GM18507 (cell line): ENCODE measurements at places on chromosomes 1 and 21.

DNA sequence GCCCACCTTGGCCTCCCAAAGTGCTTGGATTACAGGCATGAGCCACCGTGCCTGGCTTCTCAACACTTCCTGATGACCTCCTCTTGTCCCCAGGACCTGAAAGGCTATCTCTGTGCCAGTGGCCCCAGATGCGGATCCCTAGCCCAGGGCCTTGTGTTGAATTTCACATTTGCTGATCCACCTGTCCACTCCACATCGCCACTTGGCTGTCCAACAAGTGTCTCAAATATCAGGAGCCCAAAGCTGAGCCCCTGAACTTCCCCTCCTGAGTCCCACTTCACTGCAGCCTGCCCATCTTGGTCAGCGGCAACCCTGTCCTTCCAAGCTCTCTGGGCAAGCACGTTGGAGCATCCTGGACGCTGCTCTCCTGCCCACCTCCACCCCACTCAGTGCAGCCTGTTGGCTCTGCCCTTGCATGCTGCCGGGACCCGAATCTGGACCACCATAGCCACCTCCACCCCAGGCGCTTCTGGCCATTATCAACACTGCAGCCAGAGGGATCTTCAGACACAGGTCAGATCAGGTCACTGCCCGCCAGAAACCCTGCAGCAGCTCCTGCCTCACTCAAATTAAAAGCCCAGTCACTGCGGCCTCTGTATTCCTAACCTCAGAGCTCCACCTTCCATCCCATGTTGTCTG lies 352.5 kb upstream of the VAMP3 start:
- DNase-seq, result no peak

DNA sequence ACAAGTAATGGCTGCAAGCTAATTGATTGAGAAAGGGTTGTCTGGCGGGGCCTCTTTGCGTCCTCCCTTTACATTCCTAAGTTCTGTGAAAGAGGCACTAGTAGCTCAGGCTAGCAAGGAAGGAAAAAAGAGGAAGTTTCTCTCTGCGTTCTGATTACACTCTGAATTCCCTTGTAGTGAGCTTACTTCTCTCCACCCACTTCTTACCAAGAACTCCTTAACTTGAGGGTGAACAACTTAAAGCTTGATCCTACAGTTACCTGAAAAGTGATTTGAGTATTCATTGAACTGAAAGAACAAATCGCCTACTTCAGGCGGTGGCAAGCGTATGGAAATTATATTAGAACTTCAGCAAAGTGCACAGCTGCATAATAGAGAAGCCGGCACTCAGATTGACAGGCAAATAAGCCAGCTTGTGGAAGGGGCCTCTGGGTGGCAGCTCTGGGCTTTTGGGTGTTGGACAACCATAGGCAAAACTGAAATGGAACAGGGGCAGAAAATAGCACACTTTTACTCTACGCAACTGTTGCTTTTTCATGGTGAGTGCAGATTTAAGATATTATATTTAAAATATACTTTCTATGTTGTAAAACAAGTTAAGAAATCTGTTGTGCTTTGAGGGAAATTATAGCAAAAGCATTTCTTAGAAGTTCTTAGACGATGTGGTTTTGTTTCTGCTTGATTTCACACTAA lies 464.5 kb downstream of the USP25 start:
- no peak for DNase-seq

GRCh38 chr1:232211149-232211548 lies 418.8 kb downstream of the SIPA1L2 start:
- no peak for DNase-seq

- DNase-seq, result no peak
These were observed 38.7 kb downstream of the DSTYK start for GRCh38 chr1:205172729-205173366.

GRCh38 chr1:108692724-108693655 lies 880 bp downstream of the PRPF38B start:
- peak; percentile 26 for DNase-seq

- no peak for DNase-seq
These were observed 128.4 kb downstream of the NTMT2 start for GRCh38 chr1:170274131-170274501.

DNA sequence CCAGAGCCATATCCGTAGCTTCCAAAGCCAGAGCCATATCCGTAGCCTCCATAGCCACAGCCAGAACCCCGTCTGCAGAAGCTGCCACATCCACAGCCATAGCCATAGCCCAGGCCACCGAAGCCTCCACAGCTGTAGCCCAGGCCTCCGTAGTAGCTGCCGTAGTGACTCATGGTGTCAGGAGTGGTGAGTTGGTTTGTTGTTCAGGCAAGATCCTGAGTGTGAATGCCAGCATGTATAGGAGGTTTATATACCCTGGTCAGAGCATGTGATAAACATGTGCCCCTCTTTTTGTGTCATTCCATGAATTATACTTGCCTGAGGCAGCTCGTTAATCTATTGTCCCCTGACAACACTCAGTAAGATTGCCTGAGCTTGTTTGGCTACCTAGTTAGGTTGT lies at the start of gene KRTAP19-1:
KRTAP19-1 (minus strand) TSS at position 223 of the 400 bp plus-strand sequence; CDS start at position 173, 50 bp downstream.
- DNase-seq, result no peak

DNA sequence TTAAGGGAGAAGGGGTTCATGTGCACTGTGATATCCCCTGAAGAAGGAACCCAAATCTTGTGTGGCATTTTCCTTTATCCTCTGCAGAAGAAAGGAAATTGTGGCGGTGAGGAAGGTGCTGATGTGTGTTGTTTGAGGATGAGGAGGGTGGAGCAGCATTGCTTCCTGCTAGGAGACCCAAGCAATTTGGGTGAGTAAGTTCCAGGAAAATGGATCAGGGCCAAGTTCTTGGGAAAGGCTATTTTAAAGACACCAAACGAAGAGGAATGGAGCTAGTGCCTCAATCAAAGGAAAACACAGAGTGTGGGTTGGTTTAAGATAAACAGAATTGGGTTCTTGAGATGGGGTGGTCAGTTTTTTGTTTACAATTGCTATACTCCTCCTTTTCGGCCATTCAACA lies 86.7 kb upstream of the MARK1 start:
- no peak for DNase-seq
